Left ventricle myocardium inferior (tissue), 1 donor: ENCODE measurements at places on chromosomes 5 and 9. TPM values are rescaled to one million over a fixed set of nuclear protein-coding genes. Genes with fewer than 3 reads are reported as not detected.

- DNase-seq = no peak
Measured at GRCh38 chr9:15243081-15243480, 63.9 kb downstream of the TTC39B start.

GRCh38 chr9:120100595-120100994, 479.4 kb downstream of the CDK5RAP2 start:
- DNase-seq = no peak

The HBEGF gene
- 27.2 TPM for total RNA-seq

DNA sequence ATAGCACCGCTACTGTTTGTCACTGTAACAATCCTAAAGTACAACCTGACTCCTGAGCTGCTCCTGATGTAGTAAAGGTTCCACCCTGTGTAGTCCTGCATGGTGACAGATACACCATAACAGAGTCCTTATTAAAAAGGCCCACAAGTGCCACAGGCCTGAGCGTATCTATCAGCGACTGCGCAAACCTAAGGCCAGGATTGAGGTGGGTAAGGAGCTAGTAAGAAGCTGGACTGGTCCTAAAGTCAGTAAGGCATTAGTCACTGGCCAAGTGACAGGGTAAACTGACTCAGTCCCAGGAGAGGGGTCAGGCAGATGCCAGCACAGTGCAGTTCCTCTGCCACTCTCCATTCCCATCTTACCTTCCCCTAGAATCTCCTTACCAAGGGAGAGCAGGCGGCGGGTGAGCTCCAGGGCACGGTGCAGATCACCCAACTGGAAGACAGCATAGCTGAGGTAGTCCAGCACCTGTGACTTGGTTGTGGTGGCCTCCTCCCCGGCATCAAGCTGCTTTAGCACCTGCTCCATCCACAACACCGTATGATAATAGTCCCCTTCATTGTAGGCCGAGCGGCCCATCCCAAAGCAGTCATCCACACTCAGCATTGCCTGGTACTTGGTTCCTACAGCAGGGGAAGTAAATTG, 17.6 kb downstream of the P4HA2 start:
- DNase-seq = no peak

DNA sequence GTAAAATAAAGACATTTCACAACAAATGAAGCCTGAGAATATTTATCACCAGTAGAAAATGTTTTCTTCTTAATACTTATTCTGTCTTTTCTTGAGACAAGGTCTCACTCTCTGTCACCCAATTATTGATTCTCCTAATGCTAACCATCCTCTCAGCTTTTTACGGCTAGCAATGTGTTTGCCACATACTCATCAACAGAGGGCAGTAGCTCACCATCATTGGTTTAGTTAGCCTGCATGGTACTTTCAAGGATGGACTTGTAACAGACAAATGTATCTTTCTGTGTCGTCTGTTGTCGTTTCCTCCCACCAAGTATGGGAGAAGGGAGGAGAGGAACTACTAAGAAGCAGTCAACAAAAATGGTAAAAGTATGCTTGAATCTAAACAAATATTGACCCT, 5.9 kb upstream of the ACO1 start:
- DNase-seq = no peak

- DNase-seq = no peak
Measured at GRCh38 chr9:73402081-73403028, 250.7 kb downstream of the ANXA1 start.

DNA sequence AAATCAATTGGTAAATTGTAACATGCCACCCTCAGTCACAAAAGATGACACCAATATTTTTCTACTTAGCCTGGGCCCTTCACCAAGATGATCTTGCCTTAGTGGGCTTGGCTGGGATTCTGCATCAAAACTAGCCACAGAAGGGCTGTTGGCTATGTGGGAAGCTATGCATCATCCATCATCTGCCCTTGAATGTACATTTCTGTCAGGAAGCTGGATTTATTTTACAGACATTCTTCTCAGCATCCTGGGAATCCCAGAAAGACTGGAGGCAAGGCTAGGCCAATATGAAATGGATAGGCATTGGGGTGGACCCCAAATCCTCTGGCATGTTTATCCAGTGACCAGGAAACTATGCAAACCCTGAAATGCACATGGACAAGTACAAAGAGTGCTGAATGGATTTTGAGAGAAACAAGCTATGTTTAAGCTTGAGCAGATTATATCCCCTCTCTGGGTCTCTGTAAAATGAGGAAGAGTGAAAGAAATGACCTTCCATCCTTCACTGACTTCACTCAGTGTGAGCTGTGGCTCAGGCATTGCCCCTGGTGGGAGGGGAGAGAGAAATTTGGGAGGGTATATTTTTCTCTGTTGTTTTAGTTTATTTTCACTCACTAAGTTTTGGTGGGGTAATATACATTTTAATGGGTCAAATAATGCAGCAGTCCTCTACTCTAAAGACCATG, 283.6 kb downstream of the EBF1 start:
- DNase-seq = no peak

The PCDHGA2 gene
- total RNA-seq = 7.8 TPM

DNA sequence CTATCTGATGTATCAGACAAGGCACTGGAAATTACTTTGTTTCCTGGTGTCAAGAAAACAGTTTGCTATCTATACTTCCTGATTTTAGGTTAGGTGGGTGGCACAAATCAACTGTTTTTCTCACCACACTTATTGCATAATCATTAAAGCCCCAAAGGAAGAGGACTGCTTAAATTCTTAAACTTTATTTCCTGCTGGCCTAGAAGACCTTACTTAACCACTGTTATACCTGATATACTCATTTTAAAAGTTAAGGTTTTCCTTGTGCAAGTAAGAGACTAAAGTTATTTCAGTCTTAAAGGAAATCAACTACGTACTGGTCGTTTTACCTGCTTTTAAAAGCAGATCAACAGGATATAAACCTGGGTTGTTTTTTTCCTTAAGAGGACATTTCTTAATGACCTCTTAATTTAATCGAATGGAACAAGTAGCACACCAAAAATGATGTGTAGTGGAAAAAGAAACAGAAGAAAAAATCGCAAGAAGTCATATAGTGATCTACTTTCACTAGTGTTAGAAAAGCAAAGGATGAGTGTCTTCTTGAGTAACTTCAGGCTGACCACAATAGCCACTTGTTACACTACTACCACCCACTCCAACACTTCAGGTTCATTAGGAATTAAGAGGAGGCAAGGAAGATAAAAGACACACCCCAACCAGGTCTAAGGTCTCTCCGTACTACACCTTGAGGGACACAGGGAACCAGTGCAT, 974 bp downstream of the CLINT1 start:
- no peak for DNase-seq

DNA sequence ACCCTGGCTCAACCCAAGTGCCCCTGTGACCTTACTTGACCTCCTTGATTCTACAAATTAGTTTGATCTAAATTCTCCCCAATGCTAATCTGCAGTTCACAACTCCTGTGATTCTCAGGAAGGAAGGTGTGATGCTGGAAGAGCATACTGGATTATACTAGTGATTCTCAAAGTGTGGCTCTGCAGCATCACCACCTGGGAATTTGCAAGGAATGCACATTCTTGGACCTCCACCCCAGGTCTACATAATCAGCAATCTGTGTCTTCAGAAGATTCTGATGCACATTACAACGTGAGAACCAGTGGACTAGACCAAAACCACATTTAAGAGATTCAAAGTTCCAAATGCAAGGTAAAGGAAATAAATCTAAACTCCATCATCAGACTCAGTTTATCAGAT, 198.6 kb downstream of the AGTPBP1 start:
- no peak for DNase-seq

GRCh38 chr5:95163079-95163478, 121.8 kb downstream of the MCTP1 start:
- DNase-seq = no peak

GRCh38 chr5:58090704-58091103, 369.2 kb downstream of the PLK2 start:
- DNase-seq = no peak
